ENCODE measurements at places on chromosomes 13 and 19.
A peak's percentile ranks its signal among the peaks of the same experiment; 100 is the strongest.

DNA sequence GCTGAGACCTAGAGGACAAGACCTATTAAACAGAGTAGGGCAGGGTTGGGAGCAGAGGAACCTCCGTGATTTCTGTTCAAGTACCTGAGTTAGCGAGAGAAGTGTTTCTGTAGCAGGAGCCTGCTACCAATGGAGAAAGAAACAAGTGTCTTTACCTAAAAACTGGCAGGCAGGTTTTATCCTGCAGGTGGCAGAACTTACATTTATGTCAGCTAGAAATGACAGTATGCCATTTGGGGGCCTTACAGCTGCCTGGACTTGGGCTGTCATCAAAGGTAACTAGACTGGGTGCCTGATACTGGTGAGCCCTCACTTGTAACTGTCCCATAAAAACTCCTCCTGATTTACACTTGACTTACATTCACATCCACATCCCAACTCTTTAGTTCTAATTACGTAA, 185.3 kb upstream of the MIR17HG start:
- no peak for DNase-seq

- no peak for DNase-seq
Measured at GRCh38 chr13:113080361-113080831, 25.2 kb upstream of the F7 start.

DNA sequence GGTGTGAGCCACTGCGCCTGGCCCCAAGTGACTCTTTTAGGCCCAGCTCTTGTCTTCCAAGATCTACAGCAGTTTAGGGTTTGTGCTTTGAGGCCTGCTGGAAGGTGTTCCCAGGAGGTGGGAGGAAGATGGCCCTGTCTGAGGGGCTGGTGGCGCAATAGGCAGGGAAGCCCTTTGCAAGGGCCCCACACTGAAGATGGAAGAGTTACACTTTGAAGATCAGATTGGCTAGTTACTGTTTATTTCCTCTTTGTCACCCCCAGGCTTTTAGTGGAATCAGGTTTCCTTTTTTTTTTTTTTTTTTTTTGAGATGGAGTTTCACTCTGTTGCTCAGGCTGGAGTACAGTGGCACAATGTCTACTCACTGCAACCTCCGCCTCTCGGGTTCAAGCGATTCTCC, 1.9 kb upstream of the RABAC1 start:
- DNase-seq, result no peak

DNA sequence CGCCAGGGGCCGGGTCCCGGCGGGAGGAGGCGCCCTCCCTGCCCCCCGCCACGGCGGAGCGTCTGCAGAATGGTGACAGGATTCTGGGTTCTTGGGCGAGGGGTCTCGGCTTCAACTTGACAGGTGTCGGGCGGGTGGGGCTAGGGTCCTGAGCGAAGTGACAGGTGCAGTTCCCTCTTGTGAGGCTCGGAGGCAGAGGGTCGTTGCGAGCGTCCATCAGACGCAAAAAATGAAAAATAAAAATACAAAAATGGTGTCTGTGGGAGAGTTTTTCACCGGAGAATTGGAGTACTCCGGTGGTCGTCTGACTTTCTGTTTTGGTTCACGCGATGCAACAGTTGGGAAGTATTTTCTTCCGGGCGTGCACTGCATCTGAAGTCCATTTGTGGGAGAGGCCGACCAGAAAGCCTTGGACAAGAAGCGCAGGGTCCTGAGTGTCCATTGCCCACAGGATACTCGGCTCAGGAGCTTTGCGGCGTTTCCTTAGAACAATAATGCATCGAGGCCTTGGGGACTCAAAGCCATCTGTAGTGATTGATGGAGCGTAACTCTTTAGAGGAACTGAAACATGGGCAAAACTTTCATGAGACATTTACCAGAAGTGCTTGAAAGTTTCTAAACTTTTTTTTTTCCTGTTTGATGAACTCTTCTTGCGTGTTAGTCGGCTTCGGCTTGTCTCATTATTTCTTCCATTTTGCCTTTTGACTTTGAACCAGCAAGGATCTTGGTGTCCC, 759 bp downstream of the RB1 start:
- peak; percentile 79 for DNase-seq

- DNase-seq, result no peak
Measured at GRCh38 chr13:30128591-30128990, 178.8 kb downstream of the KATNAL1 start.

- DNase-seq, result peak; percentile 74
Measured at GRCh38 chr19:1970003-1970805, 29.2 kb downstream of the CSNK1G2 start.

DNA sequence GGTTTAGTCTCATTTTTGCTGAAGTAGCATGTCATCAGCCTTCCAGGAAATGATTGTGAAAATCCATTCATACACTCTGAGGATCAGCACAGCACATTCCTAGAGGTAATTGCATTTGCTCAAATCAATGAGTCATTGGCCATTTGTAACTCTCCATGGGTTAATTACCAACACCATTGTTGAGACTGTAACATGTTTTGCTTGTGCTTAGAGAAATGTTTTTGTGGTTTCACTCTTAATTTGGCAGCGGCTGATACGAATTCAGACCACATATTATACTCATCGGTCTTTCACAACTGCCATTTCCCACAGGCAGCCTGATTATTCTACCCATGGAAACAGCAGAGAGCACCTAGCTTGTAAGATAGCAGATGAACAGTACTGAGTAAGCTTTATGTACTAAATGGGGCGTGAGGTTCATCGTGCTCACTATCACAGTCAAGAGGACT, 110.3 kb downstream of the NHLRC3 start:
- peak; percentile 25 for DNase-seq

DNA sequence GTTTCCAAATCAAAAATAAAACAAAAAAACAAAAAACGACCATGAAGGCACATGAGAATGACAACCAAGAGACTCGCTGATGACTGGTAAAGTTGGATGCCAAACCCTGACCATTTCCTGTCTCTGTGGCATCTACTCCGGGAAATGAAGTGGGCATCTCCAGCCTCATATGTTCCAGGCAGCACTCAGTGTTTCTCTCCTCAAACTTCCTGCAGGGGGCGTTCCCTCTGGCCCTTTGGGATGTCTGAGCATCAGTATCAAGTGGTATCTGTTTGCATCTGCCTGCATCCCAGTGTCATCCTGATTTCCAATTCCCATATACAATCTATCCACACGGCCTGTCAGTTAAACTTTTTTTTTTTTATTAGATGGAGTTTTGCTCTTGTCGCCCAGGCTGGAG, 9.8 kb upstream of the SIGLEC12 start:
- DNase-seq, result no peak

DNA sequence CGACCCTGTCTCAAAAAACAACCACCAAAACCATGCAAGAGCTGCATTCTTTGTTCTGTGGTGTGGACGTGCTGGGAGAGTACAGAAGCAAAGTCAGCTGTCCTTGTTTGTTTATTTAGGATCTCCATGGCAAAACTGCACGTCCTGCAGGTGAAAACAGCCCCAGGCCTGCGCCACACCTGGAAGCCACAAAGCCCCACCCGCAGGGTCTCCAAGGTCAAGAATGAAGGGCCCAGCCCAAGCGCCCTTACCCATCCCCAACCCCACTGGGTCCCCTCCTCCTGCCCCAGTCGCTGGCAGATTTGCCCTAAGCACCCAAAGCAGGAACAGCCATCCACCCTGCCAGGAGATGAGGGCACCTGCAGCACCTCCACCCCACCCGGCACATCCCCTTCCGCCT, 10.5 kb downstream of the MBD3 start:
- DNase-seq, result no peak

DNA sequence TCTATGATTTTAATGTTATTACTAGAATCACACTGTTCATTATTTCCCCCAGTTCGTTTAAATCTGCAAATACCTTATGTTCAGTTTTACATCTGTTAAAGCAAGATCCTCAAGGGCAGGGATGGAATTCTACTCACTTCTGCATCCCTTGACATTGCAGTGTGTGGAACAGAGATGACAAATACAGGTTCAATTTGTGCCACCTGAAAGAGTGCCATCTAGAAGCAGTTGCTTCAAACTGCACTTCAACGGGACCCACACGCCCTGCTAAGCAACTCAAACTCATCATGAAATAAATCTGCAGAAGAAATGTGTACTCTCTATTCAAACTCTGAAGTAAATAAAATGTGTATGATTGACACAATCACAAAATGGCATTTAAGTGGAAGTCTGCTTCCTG, 44.5 kb downstream of the RUBCNL start:
- no peak for DNase-seq

DNA sequence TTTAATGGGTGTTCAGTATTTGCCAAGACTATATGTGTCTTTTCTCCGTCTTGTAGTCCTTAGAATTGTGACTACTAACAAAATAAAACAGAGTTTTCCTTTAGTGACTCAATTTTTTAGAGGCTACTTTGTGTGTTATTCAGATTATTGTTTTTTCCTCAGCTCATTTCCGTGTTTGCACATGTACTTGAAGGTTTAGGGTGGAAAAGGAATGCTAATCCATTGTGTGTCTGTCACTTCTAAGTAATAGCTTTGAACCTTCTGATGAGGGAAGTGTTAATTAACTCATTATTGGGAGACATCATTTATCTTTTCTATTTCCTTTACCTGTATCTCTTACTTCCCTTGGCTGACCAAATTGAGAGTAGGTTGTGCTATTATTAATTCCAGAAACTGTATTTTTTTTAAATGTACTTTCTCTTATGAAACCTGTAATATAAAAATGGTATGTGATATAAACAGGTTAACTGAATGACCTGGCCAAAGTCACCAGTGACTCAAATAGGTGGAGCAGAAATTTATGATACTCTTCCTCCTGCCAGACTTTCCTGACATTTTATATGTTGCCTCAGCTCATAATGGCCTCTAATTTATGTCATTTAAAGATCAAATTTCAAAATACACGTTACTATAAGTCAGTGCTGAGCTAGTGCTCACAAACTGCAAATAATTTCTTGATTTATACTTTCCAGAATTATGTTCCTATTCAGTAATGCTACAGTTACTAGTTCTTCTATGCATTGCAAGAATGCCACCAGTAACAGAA, 88.8 kb downstream of the LMO7 start:
- DNase-seq, result no peak

GRCh38 chr13:102233566-102234208, 168.2 kb downstream of the FGF14 start:
- DNase-seq, result no peak

GRCh38 chr13:72662548-72662947, 64.9 kb downstream of the MZT1 start:
- no peak for DNase-seq

- peak; percentile 4 for DNase-seq
Measured at GRCh38 chr13:94020833-94021232, 458.6 kb downstream of the DCT start.

DNA sequence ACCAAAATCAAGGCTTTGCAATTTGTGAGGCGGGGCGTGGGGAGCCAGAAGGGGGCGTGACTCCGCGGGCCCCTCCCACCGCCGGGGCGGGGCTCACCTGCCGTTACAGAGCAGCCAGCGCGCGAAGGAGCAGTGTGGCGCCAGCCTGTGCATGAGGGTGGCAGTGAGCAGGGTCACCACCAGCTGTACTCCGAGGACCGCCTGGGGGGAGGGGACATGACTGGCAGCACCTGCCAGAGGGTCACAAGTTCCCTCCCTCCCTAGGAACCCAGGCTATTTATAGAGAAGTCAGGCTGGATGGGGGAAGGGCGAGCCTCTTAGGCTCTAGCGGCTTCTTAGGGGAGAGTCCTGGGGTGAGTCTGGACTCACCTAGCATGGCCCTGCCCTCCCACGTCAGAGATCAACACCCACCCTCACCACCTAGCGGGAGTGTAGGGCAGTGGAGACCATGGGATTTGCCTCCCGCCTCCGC, 3.6 kb downstream of the TMEM161A start:
- DNase-seq, result no peak

DNA sequence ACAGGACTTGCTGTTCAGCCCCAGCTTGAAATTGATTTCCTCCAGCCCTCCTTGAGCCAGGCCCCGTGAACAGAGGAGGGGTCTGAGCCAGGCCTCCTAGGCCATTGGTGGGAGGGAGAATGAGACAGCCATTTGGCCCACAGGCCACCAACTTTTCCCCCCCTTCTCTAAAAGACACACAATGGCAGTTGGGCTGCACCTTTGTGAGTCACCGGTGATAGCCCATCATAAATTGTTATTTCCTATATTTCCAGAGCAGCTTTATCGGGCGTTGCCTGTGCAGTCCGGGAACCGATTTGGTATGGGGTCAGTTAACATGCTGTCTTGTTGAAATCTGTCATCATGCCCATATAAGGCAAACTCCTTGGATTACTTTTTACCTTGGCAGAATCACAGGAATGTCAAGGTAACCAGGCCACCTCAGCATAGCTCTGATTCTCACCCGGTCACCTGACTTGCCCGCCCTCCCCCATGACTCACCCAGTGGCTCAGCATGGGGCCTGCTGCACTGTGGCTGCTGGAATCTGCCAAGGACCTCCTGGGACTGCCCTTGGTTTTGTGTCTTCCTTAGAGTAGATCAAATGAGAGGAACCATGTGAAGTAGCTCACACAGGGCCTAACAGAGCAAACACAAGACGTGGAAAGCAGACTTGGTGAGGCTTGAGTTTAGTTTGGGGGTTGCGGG, 36.1 kb downstream of the ACTN4 start:
- DNase-seq, result peak; percentile 74

DNA sequence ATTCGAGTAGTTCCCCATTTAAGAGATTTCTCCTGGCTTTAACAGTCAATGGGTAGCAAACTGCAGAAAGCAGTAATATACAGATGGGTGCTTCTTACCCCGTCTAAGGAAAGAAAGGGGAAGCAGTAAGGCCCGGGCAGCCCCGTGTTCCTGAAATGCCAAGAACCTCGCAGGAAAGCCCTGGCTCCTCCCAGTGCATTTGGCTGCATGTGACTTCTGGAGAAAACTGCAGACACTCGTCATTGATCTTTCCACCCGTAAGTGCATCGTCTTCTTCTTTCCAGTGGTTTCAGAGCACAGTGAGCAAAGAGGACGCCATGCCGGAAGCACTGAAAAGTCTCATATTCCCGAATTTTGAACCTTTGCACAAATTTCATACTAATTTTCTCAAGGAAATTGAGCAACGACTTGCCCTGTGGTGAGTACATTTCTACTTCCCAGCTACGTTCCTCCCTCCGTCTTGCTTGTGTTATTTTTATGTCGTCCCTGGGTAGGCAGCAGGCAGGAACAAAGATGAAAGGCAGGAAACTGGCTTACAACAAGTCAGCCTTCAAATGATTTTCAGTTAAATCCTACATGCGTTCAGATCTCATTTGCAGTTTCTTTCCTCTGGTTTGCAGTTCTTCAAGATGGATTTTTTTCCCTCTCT, 165.2 kb downstream of the STK24 start:
- DNase-seq, result peak; percentile 26

DNA sequence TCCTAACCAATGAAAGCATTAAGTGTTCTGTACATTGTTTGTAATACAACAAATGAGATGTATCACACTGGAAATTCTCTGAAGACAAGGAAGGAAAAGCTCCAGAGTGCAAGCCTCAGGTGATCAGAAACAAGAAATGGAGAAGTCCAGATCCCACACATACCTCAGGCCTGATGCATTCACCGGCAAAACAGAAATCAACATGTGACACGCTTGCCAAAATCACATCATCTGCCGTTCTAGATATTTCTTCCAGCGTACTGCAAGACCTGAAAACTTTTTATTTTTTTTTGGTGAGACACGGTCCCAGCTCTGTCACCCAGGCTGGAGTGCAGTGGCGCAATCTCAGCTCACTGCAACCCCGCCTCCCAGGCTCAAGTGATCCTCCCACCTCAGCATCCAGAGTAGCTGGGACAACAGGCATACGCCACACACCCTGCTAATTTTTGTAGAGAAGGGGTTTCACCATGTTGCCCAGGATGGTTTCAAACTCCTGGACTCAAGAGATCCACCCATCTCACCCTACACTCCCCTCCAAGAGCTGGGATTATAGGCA, 48.6 kb downstream of the FOXO1 start:
- no peak for DNase-seq

GRCh38 chr13:22399801-22400420, 729.0 kb downstream of the FGF9 start:
- no peak for DNase-seq

- no peak for DNase-seq
Measured at GRCh38 chr13:27437126-27437525, 12.7 kb downstream of the GTF3A start.
